ENCODE measurements at places on chromosomes 2 and 18.

DNA sequence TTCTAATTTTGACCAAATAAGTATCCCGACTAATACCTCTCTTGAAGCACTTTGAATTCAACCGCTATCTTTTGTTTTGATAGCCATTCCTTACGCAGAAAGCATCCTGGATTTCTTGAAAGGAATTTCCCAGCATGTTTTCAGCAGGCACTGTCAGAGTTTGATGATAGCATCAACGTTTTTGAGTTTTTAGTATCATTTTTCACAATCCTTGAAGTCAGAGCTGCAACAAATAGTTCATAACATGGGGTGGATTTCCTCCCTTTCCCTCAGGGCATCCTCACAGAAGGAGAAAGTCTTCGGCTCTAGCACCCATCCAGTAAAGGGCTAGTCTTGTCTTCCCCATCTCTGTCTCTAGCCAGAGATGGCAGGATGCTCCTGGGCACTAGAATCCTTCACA, 46.2 kb downstream of the ANKRD44 start:
- no peak for DNase-seq

GRCh38 chr2:22741216-22741615, 643.8 kb upstream of the KLHL29 start:
- no peak for DNase-seq

DNA sequence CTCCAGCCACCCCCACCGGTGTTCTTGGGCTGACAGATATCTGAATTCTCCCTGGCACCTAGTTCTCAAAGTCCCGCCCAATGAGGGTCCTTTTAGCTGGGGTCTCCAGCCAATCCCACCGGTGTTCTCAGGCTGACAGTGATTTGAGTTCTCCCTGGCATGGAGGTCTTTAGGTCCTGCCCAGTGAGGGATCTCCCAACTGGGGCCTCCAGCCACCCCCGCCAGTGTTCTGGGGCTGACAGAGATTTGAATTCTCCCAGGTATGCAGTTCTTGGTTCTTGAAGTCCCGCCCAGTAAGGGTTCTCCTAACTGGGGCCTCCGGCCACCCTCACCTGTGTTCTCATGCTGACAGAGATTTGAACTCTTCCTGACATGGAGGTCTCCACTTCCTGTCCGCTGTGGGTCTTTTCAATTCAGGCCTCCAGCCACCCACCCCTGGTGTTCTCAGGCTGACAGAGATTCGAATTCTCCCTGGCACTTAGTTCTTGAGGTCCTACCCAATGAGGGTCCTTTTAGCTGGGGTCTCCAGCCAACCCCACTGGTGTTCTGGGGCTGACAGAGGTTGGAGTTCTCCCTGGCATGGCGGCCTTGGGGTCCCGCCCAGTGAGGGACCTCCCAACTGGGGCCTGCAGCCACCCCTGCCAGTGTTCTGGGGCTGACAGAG, 154.6 kb downstream of the ANKRD36 start:
- no peak for DNase-seq

DNA sequence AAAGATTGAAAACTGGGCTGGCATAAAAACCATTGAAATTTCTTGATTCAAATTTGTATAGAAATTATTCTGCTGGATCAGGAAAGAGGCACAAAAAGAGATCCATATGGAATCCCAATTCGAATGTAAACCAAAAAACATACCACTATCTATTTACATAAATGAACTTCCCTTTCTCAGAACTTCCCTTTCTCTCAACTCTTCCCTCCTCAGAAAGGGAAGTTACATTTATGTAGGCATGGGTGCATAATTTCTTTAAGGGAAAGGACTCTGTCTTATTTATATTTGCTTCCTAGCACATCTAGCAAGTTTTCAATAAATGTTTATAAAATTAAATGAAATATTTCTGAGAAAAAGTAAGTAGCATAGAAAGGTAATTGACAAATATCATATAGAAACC, 398.1 kb upstream of the ATP5MC3 start:
- DNase-seq, result no peak

DNA sequence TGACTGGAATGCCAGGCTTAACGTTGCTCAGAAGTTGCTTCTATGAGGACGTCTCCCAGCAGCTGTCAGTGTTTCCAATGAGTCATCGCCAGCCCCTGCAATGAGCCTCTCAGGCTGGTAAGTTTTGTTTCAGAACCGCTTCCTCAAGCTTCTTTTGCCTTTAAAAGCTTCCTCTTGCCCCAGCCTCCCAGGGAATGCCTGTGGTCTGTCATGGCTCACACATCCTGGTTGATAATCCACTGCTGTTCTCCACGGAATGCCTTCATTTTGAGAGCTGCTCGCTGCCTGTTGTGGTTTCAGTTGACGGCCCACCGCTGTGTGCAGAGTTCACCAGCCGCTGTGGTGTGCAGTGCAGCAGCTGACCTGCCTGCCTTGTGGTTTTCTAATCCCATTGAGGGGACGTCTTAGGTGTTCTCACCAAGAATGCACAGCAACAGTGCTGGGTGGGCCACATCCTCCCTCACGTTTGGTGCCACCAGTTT, 96.4 kb downstream of the RTP5 start:
- DNase-seq, result peak; percentile 82

DNA sequence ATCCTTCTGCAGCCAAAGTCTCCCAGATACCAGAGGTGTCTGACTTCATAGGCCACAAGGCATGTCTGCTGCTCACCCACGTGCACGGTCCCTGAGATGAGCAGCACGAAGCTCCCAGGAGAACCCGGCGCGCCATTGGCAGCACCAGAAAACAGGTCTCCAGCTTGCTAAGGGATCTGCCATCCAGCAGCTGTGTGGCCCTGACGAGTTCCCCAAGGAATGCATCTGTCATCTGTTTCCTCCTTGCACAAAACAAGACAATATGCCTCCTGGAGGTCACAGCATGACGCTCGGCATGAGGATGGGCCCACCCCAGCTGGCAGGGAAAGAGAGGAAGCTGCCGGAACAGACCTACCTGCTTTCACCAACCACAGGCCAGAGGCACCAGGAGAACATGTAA, 29.2 kb downstream of the HS6ST1 start:
- DNase-seq, result no peak

DNA sequence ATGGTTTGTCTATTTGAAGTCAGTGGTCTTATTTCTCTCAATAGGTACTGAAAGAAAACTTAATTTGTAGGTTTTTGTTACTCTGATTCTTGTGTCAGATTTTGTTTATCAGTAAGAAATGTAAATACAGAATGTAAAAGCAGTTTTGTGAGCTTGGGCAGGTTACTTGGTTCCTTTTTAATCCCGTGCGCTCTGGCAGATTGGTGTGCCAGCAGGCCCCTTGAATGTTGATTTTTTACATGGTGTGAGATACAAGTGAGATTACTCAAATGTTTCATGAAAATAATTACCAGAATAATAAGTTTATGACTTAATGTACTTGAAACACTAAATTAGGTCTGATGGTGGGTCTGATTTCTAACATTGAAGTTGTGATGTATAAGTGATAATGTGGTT, 13.4 kb downstream of the HNRNPA3 start:
- no peak for DNase-seq

- DNase-seq, result no peak
These were observed 206.2 kb downstream of the RTP5 start for GRCh38 chr2:242075696-242076095.

GRCh38 chr2:189188115-189188805, 8.7 kb upstream of the COL5A2 start:
- DNase-seq, result no peak

- peak; percentile 71 for DNase-seq
These were observed 26.1 kb upstream of the MMADHC start for GRCh38 chr2:149613704-149614103.

DNA sequence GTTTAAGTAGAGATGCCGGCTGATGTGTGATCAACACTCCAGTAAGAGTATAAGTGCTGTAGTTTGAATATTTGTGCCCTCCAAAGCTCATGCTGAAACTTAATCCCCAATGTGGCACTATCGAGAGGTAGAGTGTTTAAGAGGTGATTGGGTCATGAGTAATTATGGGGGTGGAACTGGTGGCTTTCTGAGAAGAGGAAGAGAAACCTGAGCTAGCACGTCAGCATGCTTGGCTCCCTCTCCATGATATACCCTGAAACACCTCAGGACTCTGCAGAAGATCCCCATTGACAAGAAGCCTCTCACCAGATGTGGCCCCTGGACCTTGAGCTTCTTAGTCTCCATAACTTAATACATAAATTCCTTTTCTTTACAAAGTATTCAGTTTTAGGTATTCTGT, 584.8 kb downstream of the TSN start:
- DNase-seq, result no peak

DNA sequence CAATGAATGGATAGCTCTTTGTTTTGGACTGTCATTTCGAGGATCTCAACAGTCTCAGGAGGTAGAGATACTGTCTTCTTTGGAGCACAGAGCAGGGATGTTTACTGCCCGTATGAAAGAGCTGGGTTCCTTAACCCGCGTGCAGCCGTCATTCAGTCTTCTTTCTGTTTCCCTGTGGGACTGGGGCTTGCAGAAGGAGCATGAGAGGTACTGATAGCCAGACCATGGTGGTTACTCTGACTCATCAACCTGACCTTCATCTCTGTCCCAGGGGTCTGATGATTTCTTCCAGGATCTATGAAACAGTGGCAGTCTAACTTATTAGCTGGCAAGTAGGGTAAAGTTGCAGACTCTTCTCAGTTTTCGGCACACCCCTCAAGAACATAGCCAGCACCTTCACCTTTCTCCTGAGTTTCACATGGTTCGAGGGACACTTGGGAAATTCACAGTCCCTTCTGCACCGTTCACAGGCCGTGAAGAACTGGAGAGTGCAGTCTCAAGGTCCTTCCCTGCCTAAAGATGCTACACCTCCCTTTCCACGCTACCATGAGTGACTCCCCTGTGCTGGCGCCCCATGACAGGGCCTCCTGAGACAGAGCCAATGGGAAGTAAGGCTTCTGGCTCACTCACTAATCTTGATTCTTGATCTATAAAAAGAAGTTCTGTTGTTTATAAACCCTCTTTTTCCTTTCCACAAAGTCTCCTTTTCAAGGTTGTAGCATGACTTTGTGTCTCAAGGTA, 226.2 kb downstream of the MC4R start:
- peak; percentile 11 for DNase-seq

DNA sequence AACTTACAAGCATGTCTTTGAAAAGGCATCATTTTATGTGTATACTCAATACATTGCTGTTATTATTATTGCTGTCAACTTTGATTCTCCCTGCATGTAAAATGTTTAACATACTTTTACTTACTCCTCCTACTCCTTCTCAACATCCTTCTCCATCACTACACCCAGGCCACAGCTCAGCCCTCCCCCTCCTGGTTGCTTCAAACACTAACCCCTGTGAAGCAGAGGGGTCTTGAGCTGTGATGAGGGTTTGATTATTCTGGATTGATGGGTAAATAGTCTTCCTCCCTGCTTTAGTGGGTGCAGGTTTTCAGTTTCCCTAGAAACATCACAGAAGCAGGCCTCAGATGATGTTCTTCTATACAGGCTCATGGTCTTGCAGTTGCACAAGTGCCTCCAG, 221.0 kb downstream of the OSR1 start:
- no peak for DNase-seq

GRCh38 chr18:75081486-75081885, 127.5 kb downstream of the PTGR3 start:
- no peak for DNase-seq

GRCh38 chr18:10514082-10514481, 11.7 kb upstream of the NAPG start:
- DNase-seq, result no peak

GRCh38 chr2:222825031-222825430, 35.8 kb upstream of the ACSL3 start:
- DNase-seq, result no peak

- DNase-seq, result no peak
These were observed 8.8 kb downstream of the PLCL1 start for GRCh38 chr2:197813093-197813787.

DNA sequence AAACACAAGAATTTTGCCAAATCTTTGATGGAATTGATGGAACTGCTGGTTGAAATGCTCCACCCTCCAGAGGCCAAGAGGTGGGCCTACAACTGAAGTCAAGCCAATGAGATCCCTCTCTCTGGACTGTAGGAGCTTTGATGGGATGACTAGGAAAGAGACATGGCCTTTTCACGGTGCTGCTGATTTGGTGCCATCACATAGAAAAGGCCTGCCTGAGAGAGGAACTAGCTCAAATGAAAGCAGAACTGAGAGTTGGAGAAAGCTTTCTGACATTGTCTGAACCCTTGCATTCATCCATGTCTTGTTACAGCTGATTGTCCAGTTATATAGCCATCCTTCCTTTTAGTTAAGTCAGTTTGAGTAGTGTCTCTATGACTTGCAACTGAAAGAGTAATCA, 283.8 kb upstream of the LYPD1 start:
- DNase-seq, result no peak

- no peak for DNase-seq
These were observed 1.9 kb downstream of the CYP26B1 start for GRCh38 chr2:72145658-72146329.

- no peak for DNase-seq
These were observed 30.5 kb downstream of the LTBP1 start for GRCh38 chr2:32977228-32977758.

- DNase-seq, result no peak
These were observed 110.4 kb downstream of the CTIF start for GRCh38 chr18:48649231-48649630.

- DNase-seq, result no peak
These were observed 27.3 kb upstream of the GREB1 start for GRCh38 chr2:11506611-11506969.

DNA sequence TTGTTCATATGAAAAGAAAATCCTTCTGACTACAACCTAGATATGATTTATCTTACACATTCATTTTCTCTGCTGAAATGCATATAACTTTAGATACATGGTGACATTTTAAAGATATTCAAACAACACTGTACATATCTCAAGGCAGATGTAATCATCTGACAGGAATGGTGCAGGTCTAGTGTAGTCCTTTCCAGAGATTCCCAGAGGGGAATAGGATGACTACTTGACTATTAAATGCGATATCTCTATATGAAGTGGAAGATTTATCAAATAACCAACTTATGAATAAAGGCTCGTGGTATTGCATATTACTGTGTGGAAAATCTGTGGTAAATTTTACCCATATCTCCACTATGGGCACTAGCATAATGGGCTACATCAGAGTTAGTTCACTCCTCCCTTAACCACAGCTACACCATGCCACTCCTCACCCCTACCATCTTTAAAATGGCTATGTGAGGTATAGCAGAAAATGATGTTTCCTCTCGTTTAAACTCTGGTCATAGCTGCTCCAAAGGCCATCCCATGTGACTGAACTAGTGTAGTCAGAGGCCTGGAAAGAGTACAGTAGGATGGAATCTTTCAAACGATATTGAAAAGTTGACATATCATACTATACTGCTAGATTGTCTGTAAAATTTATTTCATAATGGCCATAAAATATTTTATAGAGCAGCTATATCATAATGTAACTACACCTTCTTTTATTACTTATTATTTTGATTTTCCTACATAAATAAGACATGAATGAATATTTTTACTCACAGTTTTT, 9.1 kb upstream of the ITPRID2 start:
- no peak for DNase-seq

- DNase-seq, result no peak
These were observed 210.6 kb downstream of the TMEM247 start for GRCh38 chr2:46689993-46690392.

- no peak for DNase-seq
These were observed 7.5 kb upstream of the MCFD2 start for GRCh38 chr2:46923041-46923528.

Measured in AG09309 (cell line).